ENCODE measurements at places on chromosomes 6 and 20.

GRCh38 chr6:111354758-111355555 is 128.1 kb downstream of the REV3L start:
- DNase-seq, result no peak

DNA sequence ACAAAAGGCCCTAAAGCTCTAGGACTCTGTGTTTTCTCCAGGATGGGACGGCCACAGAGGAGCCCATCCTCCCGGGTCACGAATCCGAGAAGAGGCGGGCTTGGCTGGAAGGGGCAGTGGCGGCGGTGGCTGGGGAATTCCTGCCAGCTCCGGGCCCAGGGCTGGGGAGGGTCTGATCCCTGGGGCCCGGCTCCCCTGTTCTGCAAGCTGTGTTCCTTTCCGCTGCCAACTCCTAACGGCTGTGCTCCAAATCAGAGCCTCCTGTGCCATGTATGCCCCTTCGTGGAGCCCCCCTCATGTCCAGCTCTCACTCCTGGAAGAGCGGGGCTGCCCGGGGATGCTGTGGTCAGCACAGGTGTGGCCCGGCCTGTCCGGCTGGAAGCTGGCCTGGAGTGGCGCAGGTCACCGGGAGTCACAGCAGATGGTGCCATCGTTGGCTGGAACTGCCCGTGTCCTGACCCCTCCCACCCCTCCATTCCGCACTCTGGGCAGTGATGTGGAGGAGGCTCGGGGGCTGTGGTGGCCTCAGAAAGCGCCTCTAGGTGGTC is 88.2 kb upstream of the MPC1 start:
- no peak for DNase-seq

DNA sequence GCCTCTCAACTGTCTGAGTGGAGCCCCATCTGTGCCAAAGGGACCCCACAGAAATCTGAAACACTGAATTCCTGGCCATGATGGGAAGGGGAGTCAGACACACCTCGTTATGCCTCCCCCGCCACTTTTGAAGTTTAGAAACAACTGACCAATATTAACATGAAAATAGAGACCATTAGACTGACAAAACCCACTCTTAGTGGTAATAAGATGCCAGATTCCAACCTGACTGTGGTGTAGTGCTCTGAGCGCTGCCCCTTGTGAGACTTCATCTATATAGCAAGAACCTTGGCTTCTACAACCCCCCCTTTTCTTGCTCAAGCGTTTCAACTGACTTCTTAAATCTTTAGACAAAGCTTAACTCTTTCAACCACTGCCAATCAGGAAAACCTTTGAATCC is 46.1 kb upstream of the UNC93A start:
- DNase-seq, result no peak

GRCh38 chr20:15141861-15142260 is 804.4 kb upstream of the FLRT3 start:
- DNase-seq, result no peak

DNA sequence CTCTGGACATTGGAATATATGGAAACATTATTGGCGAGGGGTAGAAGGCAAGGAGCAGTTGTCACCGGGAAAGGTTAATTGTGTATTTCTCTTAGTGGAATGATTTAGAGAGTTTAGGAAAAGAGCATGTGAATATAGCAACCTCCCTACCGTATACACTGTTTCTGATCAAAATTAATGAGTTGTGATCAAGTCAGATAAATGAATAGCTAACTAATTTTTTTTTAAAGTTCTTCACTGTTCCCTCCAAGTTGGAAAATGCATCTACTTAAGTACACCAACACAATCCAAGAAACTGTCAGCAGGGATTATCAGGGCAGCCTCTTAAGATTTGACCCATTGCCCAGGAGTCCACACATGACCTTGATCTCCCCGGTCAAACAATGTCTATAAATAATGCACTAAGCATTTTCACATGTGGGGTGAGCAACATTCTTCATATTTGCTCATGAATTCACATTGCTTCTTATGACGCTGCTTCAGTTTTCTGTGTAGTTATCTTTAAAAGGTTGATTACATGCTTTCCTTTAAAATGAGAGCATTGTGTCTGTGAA is 680.8 kb upstream of the NRSN1 start:
- no peak for DNase-seq

GRCh38 chr20:24952376-24953208 is 3.5 kb downstream of the CST7 start:
- DNase-seq, result no peak

GRCh38 chr20:50417023-50417329 is 93.2 kb upstream of the PTPN1 start:
- no peak for DNase-seq

GRCh38 chr6:26199057-26199772 is 112.0 kb downstream of the HFE start:
- DNase-seq, result no peak

- DNase-seq, result no peak
These were observed 39.5 kb upstream of the LAMP5 start for GRCh38 chr20:9474835-9475415.

- no peak for DNase-seq
These were observed 150.4 kb downstream of the RNGTT start for GRCh38 chr6:88813045-88813444.

- no peak for DNase-seq
These were observed 68.5 kb downstream of the FAM229B start for GRCh38 chr6:112155886-112156285.

DNA sequence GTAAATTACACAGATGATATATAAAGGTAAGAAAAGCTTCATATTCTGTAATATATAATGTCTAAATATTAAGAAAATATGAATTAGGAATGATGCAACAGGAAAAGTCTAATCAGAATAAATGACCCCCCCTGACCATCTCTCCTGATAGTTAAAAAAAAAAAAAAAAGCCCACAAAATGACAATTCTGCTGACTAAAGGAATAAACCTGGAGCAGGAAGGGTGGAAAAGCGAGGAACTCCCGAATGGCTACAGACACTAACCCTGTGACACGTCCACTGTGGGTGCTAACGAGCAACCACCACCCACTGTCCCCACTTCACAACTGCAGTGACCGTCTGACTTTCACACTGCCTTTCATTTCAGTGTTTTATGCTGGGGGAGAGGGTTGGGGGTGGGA is 67.6 kb upstream of the FOXQ1 start:
- no peak for DNase-seq

- no peak for DNase-seq
These were observed 87.4 kb upstream of the BHLHE23 start for GRCh38 chr20:63093966-63094766.
